ENCODE measurements at places on chromosomes 1 and 21.
A peak's percentile ranks its signal among the peaks of the same experiment; 100 is the strongest.

DNA sequence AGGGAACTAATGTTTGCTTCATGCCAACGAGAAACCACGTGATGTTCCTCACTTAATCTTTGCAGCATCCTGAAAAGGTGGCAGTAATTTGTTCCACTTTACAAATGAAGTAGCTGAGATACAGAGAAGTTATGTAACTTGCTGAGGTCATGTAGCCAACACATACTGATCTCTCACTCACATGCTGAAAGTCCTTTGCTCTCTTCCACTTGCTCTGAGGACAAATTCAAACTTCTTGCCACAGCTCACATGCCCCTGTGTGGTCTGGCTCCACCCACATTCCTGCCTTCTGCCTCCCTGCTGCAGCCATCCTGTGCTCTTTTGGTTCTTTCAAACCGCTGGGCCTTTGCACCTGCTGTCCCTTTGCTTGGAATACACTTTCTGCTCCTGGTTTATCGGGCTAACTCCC lies 55.4 kb downstream of the TMCO4 start:
- no peak for DNase-seq

DNA sequence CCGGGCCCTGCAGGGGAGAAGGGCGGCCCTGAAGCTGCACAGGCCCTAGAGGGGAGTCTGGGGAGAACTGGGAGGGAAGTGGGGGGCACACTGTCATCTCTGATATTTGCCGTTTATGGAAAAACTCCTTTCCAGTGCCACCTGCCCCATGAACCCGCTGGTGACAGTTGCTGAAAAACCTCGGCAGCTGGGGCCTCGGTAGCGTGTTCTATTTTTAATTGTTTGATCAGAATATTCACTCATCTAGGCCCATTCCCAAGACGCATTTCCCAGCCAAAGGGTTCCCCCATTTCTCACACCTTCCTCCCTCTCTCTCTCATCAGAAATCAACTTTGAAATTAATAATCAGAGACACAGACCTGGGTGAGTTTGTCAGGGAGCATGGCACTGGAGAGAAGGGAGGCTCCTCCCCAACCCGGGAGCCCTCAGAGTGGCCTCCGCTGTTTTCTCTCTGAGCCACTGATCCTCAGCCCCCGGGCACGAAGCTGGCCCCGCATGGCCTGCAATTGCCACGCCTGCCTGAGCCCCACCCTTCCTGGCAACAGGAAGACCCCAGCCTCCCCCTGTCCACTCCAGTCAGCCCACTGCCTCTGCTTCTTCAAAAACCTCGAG lies 111.1 kb downstream of the CASZ1 start:
- DNase-seq = no peak

- no peak for DNase-seq
These were observed 74.7 kb downstream of the NTPCR start for GRCh38 chr1:233025157-233025556.

DNA sequence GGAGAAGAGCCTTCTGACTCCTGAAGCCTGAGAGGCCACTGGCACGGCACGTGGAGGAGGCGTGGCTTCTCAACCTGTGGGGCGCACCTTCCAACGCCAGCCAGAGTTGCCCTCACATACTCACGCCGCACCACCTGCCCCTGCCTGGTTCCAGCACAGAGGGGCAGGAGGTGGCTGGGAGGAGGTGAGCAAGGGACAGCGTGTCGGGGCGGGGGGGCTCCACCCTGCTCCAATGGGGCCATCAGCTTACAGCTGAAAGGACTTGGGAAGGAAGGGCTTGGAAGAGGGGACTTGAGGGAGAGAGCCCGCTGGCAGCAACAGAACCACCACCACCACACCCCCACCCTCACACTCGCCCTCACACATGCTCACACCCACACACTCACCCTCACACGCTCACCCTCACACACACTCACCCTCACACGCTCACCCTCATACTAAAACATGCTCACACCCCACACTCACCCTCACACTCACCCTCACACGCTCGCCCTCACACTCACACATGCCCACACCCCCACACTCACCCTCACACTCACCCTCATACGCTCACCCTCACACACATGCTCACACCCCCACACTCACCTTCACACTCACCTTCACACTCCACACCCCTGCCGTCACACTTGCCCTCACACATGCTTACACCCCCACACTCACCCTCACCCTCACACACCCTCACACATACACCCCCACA lies 41.6 kb upstream of the EDN2 start:
- DNase-seq = no peak

GRCh38 chr1:57269630-57270225 lies 154.1 kb downstream of the DAB1 start:
- DNase-seq = no peak

DNA sequence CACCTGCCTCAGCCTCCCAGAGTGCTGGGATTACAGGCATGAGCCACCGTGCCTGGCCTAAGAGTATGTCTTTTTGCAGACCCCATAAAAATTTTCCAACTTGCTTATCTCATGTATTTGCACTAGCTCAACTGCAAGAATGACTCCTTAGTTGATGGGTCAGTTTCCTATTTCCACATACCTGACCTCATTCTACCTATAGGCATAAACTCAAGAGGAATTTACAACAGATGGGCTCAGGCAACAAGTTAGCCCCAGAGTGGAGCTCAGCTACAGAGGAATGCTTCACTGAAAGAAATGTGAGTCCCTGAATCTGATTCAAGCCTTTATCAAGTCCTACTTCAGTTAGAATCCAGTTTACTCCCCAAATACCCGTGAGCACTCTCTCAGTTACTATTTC lies 5.3 kb upstream of the SLC37A1 start:
- DNase-seq = no peak

DNA sequence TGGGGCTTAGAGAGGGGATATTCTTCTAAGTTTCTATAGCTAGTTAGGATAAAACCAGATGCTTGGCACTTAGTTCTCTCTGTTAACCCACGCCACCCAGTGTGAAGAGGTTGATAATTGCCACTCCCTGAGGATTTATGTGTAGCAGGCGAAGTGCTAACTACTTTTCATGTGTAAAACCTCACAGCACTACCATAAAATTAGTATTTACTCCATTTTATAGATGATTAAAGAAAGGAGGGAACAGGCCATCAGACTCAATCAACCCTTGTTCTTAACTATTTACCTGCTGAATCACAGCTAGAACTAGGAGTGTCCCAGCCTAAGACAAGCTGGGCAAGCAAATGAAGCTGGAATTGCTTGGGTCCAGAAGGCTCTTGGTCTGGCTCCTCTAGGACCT lies 8.9 kb downstream of the LIN28A start:
- DNase-seq = no peak

- DNase-seq = no peak
These were observed 25.3 kb downstream of the TMEM51 start for GRCh38 chr1:15178571-15179484.

DNA sequence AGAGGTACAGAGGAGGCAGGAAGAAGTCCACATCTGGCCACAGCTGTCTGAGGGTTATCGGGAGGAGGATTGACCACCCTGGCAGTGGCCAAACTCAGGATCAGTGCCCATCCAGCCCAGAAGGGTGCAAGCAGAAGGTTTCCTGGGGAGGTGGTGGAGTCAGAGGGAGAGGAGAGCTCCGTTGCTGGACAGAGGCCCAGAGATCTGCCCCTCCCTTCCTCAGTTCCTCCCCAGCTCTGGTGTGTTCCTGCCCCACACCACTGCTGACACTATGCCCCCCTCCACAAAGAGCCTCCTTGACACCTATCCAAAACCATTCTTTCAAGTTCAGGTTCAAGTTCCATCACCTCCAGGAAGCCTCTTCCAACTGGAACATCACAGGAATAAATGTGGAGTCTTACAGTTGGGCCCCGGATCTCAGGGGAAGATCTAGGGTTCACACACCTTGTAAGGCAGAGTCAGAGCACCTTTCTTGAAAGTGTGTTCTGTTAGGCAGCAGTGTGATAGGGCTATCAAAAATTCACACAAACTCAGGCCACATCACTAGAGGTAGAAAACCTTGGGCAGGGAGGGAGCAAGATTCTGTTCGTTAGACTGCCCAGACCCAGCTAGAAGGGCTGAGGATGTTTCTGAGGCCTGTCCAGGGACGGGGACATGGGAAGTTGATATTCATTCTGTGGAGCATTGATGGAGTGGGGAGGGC lies 7.4 kb downstream of the LDLRAD1 start:
- no peak for DNase-seq

DNA sequence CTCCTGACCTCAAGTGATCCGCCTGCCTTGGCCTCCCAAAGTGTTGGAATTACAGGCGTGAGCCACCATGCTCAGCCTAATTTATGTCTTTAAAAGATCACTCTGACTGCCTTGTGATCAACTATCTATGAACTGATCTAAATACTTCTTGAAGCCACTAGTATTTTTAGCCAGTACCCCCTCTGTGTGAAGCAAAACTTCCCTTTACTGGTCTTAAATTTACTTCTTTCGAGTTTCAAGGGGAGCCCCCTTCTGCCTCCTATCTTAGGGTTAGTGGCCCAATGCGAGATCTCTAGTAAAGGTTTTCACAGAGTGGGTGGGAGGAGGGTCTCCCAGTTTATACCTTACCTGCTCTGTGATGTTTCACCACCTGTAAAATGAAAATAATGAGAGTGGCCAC lies 66.1 kb upstream of the RPL11 start:
- DNase-seq = no peak

- DNase-seq = no peak
These were observed 19.2 kb downstream of the CLDN19 start for GRCh38 chr1:42720868-42721267.

DNA sequence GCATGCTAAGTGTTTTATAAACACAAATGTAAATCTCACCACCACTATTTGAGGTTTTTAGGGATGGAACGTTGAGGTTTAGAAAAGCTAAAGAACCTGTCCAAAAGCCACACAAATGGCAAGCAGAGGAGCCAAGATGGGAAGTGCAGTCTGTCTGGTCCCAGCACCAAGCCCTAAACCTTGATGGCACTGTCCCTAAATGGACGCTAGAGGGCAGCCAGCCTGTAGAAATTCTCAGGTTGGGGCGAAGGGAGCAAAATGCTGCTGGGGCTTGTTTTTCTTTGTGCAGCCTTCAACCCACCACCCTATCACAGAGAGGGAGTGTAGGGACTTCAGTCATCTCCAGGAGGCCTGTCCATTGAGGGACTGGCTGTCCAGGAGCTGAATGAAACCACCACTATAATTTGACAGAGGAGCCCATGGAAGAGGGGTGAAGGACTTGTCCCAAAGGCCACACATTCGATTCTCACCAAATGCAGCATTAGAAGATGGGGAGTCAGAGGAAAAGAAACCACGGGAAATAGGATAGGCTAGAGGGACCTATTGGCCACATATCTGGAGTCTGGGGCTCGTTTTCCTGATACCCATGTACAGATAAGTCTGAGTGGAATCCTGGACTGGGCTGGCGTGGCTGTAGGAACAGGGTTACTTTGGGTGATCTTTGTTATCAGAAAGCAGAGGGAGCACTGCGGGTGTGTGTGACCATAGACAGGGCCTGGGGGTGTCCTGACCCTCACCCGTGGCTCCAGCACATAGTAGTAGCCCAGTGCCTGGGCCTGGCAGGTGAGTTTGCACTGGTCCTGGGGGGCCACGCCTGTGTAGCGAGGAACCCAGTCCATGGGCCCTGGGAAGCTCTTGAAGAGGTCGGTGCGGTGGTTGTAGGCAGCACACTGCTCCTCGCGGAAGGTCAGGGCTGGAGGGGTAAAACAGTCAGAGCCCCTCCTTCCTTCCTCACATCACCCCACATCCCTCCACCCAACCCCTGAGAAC lies 6.1 kb downstream of the ADAMTS4 start:
- peak; percentile 46 for DNase-seq
